Uterus (tissue), 4 donors: ENCODE measurements at places on chromosomes 11 and 22. TPM values are rescaled to one million over a fixed set of nuclear protein-coding genes. Genes with fewer than 3 reads are reported as not detected.

SLC22A6 gene
- total RNA-seq: not detected

CCS gene
- 44.4 TPM for total RNA-seq

MAPK8IP2 gene
- total RNA-seq: 1.7 TPM

TMEM191B gene
- total RNA-seq: not detected

MTFP1 gene
- total RNA-seq: 5.5 TPM

DENND6B gene
- 2.9 TPM for total RNA-seq

OR51E1 gene
- 1.0 TPM for total RNA-seq

SHISA8 gene
- total RNA-seq: not detected

TECTA gene
- total RNA-seq: under 0.01 TPM

PDHX gene
- total RNA-seq: 22.5 TPM

BTBD10 gene
- 41.2 TPM for total RNA-seq

GRCh38 chr11:64229744-64230170, 591 bp upstream of the DNAJC4 start:
- no peak for DNase-seq

- DNase-seq: peak; percentile 4
These were observed 30.3 kb downstream of the PDGFB start for GRCh38 chr22:39214383-39215069.

- DNase-seq: no peak
These were observed 3.4 kb downstream of the CAPN1 start for GRCh38 chr11:65185171-65185570.

DNA sequence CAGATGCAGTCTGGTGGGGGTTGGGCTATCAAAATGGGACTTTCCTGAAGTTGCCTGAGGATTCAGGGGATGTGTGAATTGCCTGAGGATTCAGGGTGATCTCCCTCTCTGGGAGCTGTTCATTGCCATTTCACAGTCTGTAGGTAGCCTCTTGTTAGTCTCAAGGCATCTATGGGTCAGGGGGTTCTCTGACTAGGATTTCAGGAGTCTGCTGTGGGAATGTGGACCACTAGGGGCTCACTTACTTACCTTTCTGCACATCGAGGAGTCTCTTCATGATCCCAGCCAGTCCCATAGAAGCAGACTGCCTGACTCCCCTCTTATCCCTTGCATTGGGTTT, 54.0 kb downstream of the KCNQ1OT1 start:
- DNase-seq: no peak

DNA sequence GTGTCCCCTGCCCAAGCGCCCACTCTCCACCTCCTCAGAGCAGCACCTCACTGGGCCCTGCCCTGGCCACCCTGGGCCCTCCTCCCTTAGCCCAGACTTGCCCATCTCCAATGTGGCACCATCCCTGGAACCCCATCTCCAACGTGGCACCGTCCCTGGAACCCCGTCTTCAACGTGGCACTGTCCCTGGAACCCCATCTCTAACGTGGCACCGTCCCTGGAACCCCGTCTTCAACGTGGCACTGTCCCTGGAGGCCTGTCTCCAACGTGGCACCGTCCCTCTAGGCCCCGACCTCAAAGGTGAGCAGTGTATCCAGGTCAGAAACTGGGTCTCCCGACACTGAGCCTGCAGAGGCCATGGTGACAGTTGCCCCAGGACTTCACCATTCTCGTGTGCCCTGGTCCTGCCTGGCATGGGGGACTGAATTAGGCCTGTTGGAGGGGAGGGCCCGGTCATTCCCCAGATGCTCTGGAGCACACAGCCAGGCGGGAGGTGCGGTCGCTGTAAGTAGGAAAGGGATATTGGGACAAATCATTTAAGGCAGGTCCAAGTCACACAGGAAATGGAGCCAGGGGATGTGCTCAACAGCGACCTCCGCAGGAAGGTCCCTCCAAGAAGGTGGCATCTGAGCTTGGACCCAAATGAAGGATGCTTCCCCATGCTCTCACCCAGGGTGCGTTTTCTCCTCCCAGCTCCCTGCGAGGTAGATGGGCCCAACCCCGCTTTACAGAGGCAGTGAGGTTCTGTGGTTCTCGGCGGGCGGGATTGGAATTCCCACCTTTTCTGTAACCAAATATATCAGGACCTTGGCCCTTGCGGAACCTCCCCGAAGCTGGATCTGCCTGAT, 2.4 kb upstream of the CTSD start:
- DNase-seq: no peak

- no peak for DNase-seq
These were observed 21.3 kb downstream of the TRIM44 start for GRCh38 chr11:35683728-35684339.

- no peak for DNase-seq
These were observed 775 bp downstream of the LPXN start for GRCh38 chr11:58574881-58575280.

- no peak for DNase-seq
These were observed 364.3 kb downstream of the SHANK2 start for GRCh38 chr11:70888061-70888460.

DNA sequence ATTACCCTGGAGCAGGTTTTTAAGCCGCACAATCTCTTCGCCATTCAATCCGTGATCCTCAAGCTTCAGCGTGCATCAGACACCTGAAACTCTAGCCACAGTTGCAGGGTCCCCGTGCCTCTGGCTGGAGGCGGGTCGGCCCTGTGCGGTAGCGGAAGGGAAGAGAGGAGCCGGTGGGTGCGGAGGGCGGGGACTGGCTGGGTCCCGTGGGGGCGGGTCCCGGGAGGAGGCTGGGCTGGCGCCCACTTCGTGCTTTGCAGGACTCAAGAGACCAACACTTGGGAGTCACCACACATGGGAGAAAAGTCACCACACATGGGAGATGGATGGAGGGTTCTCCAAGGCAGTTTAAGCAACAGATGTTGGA, 772 bp downstream of the C22orf15 start:
- DNase-seq: no peak

GRCh38 chr11:59901306-59901705, 22.7 kb downstream of the OOSP3 start:
- no peak for DNase-seq

DNA sequence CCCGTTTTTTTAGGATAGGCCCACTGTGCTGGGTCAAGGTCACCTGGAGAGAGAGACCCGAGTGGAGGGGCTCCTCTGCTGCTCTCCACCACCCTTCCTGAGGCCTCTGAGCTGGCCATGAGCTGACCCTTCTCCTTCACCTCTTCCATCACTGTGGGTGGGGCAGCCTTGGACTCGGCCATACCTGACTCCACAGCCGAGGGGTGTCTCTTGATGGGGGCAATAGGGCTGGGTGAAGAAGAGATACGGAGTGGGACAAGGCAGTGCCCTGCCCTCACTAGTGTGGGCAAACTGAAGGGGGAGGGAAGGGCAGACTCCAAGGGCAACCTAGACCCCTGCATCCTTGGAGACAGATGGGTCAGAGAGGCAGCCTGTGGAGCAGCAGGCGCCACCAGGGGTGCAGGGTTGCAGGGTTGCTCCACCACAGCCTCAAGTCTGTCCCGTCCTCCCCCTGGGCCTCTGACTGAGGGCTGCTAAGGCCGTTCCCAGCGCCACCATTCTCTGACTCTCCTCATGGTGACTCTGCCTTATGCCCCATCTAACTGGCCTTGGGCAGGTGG, 20.1 kb upstream of the NECTIN1 start:
- DNase-seq: no peak

DNA sequence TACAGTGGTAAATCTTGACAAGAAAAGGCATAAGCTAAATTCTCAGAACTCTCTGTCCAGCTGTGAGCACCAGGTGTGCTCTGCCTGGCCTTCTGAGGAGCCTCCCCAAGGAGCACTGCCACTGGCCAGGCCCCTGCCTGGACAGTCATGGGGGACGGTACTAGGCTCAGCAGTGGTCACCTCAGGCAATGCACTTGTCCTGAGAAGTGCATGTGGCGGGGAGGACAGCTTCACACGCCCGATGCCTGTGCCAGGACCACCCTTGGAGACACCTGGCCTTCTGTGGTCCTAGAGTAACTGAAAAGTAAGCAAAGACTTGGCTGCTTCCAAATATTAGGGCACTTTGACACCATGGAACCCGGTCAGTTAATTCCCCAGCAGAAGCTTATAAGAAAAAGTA, 28.6 kb upstream of the SCGB1A1 start:
- no peak for DNase-seq

GRCh38 chr11:107722662-107723061, 10.8 kb upstream of the SLN start:
- DNase-seq: no peak

DNA sequence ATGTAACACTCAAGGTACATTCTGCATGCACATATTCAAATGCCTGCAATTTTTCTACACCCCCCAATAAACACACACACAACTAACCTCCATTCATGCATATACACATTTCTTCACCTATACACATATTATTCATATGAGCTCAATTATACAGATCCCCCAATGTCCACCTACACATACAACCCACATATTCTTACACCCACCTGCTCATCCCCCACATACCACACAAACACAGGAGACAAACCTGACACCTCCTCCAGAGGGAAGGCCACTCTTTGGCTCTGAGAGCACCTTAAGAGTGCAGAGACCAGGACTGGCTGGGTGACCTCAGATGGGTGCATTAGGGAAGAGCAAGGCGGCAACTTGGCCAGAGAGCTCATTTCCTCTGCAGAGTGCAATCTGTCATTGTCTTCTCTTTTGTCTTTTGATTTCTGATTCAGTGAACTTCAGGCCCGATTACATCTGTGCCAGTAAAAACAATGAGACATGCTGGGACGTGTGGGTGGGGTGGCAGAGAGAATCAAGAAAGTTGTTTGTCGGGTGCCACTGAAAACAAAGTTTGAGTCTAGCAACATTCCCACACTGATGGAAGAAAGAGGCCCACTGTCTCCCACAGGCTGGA, 208.4 kb downstream of the NXPE2 start:
- DNase-seq: no peak

GRCh38 chr22:35910003-35910769, 118.4 kb downstream of the RBFOX2 start:
- no peak for DNase-seq

DNA sequence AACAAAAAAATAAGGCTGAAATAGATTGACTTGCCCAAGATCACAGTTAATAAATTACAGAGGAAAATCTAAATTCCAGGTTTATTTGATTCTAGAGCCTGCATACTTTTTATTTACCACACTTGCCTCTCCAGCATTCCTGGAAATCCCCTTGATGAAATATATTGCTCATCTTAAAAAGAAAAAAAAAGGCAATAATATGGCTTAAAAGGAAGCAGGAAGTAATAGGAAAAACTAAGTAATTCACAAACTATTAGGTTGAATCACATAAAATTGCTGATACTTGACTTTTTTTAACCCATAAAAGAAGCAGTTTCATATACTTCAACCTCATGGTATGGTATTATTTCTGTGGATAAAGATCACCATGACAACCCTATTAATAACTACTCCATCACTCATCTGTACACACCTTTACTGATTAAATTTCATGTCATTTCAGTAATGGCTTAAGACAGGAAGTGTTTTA, 52.9 kb downstream of the COPB1 start:
- DNase-seq: no peak

GRCh38 chr11:86294026-86294425, 8.0 kb upstream of the HIKESHI start:
- no peak for DNase-seq

GRCh38 chr11:95507794-95508193, 276.8 kb upstream of the SESN3 start:
- no peak for DNase-seq

DNA sequence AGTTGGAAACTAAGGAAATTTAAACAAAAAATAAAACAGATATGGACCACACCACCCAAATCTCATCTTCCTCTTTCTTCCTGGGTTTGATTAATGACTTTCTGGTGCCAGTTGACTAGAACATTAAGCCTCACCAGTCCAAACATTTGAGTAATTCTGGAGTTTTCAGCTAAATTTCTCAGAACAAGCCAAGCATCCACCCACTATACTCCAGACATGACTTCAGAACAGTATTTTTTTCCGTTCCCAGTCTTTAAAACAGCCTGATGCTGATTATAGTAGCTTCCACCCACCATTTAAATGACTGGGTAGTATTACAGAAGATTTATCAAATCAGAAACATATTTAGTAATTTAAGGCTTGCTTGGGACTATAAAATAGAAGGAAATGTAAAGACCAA, 230.9 kb upstream of the UBASH3B start:
- no peak for DNase-seq

- no peak for DNase-seq
These were observed 26.9 kb upstream of the FCHSD2 start for GRCh38 chr11:73168925-73169579.

DNA sequence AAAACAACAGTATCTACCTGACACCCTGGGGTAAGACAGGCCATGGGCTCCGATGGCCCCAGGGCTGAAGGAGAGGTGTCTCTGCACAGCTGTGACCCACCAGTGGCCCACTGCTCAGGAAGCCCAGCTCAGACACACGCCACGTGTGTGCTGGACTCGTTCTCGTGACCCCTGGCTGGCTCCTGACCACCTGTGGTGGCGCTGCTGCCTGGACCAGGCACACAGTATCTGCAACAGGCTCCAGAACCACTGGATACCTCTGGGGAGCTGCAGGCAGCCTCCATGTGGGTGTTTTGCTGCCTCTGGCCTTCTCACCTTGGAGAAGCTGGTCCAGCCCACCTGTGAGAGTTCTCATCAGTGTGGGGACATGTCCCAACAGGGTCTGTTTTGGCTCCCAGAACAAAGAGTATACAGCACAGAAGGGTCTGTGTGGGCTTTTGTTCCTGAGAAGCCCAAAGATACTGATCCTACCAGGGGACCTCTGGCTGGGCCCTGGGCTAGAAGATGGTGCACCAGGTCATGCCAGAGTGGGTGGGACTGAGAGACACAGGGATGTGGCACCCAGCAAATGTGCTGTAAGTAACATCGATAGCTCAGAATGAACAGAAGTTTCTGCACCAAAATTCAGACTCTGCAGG, 21.7 kb upstream of the SERPIND1 start:
- no peak for DNase-seq

DNA sequence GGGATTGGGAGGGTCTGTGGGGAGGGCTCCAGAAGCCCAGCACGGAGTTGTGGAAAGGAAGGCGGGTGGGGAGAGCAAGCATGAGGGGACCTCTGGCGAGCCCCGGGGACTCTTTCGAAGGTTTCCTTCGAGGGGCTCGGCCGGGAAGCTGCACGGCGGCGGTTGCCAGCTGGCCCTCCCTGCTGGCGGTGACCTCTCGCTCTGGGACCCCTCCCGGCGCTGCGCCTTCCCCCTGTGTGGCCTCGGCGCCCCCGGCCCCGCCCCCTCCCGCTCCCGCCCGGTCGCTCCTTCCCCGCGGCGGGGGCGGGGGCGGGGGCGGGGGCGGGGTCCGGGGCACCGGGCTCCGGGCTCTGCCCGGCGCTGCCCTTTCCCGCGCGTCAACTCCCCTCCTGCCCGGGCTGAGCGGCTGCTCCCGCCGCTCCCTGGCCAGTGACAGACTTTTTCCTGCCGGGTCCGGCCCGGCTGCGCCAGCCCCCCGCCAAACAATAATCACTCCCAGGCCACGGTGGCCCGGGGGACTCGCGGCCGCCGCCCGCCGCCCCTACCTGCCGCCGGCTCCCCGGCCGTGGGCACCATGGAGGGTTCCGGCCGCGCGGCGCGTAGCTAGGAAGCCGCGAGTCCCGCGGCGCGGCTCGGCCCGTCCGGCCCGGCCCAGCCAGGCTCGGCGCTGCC, 941 bp downstream of the CLCF1 start:
- peak; percentile 56 for DNase-seq

- DNase-seq: peak; percentile 46
These were observed 13.0 kb downstream of the NCF4 start for GRCh38 chr22:36873614-36874308.

- DNase-seq: peak; percentile 77
These were observed at the start of gene PHLDB1 for GRCh38 chr11:118607401-118608359. Gene PHLDB1 (plus strand): TSS chr11:118607615. CDS start chr11:118613837, 6,222 bp downstream.
